ENCODE measurements at places on chromosomes 12 and 14.

GRCh38 chr14:34619471-34619870, 10.5 kb downstream of the SNX6 start:
- no peak for DNase-seq

DNA sequence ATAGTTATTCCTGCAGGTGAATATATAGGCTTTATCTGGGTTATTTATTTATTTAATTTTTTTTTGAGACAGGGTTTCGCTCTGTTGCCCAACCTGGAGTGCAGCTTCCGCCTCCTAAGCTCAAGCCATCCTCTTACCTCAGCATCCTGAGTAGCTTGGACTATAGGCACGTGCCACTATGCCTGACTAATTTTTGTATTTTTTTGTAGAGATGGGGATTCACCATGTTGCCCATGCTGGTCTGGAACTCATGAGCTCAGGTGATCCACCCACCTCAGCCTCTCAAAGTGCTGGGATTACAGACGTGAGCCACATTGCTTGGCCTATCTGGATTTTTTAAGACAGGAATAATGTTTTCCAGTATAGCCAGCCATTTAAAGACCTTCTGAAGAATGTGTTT, 2.0 kb downstream of the RAN start:
- no peak for DNase-seq

- no peak for DNase-seq
These were observed at the start of gene CPNE8 for GRCh38 chr12:38905480-38906351. TSS of gene CPNE8 (minus strand) at chr12:38905591. CDS start at chr12:38905534, 57 bp downstream.

DNA sequence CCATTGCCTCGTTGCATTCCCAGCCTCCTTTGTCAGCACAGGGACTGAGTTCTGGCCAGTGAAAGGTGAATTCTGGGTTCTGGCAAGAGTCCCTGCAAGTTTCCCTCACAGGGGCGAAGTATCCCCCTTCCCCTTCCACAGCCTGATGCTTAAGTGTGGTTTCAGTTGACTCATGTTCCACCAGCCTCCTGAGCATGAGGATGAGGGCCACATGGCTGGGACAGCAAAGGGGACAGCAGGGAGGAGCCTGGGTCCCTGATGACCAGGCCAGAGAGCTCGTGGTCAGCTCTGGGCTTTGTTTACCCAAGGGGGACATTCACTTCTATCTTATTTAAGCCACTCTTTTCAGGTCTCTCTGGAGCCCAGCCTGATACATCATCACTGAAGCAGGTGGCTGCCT, 36.5 kb downstream of the CACNA2D4 start:
- DNase-seq = no peak

DNA sequence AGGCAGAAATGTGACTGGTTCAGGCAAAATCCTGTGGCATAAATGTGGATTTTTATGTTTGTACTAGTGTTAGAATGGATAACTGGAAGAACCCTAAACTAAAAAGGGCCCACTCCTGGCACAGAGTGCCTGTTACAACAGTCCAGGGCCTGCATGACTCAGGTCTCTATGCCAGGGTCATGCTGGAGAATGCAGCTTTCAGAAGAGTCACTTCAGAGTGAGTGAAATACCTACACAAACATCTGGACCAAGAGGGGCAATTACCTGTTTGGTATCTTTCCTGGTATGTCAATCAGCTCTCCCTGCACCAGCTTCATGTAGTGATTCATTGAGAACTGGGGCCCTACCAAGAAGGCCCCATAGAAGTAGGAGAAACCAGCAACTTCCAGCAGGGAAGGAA, 10.0 kb downstream of the EMG1 start:
- no peak for DNase-seq

GRCh38 chr14:89184952-89185351, 232.1 kb downstream of the FOXN3 start:
- peak; percentile 55 for DNase-seq

DNA sequence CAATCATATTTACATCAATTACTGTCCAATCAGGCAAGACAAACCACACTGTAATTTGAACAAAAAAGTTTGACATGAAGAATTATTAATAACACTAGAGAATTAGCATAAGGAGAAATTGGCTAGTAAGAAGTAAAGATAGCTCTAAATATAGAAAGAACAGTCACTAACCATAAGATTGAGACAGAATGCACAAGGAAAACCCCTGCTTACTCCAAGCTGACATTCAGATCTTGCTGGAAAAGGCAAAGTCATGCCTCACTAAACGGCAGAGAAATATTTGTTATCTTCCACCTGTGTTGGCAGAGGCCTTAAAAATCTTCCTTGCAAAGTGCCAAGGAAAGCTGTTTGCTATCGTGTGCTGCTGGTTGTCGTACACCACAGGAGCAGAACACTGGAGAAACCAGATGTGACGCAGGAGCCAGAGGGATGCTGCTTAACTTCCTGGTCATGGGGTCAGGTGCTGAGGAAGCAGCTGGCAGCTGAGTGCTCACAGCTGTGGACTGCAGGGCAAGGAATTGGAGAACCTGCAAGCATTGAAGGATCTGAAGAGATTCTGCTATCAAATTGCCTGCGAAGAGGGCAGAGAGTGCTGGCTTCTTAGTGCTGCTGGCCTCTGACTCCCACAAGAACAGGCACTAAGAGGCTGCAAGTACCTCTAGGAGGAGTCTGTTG, 1323.3 kb downstream of the LRFN5 start:
- DNase-seq = no peak

DNA sequence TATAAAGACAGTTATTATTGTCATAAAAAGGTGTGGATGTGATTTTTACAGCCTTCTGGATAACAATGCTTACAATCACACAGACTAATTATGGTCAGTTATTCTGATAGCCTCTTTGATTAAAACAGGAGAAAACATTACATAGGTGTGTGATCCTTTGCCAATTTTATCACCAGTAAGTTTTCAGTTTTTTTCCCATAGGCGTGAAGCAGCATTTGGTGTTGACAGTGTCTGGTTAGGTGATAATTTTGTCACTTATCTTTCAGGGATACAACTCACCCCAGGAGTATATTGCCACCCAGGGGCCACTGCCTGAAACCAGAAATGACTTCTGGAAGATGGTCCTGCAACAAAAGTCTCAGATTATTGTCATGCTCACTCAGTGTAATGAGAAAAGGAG, 208.8 kb downstream of the EPS8 start:
- DNase-seq = no peak

DNA sequence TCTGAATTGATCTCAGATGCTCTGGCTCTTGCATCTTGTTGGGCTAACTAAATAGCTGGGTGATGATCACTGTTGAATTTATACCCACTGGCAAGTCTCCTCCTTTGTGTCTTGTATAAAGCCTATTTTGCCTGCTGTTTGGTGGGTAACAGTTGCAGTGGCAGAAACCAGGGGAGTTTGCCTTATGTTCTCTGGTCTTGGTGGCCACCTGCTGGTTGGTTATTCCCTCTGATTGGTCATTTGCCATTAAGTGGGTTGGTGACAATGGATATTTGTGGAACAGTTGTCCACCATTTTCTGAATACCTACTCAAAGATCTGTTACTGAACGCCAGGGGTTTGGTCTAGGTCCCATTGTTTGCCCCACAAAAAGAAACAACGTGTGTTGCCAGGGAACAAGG, 52.1 kb downstream of the AVPR1A start:
- no peak for DNase-seq

DNA sequence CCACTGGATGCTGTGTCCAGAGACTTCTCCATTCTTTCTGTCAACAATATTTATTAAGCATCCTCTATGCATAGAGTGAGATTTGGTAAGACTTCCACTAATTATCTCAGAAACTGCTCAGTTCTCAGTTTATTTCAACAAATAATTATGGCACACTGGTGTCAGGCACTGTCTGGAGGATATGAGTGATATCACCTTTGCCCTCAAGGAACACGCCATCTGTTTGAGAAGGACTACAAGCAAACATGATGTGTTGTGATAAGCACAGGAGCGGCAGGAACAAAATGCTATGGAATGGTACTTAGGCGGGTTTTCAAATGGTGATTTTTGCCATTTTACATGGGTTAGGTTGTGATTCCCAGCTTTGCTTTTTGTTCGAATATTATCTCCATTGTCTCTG, 229.2 kb downstream of the DPF3 start:
- DNase-seq = no peak

DNA sequence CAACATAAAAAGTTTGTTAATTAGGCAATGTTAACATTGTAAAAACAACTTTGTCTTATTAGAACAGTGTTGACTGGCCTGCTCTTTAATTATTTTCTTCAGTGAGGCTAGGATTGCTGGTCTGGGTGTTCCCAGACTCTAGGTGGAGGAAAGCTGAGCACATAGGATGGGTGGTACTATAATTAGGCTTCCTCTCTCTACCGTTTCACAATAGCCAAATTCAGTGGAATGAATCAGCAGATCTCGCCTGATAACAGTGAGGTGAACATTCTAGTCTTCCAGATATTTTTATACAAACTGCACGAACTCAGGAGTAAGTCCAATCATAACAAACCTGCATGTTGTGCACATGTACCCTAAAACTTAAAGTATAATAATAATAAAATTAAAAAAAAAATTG, 11.9 kb downstream of the PTGDR start:
- DNase-seq = no peak

DNA sequence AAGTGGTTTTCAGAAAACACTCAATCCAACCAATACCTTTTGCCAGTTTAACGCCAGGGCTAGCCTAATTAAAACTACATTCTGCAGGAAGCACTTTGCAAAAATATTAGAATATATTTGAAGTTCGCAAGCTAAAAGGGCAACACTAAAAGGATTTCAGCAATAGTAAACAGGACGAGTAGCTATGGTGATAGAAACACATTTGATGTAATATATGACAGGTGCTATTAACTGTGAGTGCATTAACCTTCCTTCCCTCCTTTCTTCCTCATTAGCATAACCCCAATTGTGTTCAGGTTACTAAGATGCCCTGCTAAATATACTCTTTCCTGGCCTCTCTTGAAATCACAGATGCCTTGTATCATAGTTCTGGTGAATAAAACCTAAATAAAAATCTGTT, 85.6 kb upstream of the TMCC3 start:
- no peak for DNase-seq

DNA sequence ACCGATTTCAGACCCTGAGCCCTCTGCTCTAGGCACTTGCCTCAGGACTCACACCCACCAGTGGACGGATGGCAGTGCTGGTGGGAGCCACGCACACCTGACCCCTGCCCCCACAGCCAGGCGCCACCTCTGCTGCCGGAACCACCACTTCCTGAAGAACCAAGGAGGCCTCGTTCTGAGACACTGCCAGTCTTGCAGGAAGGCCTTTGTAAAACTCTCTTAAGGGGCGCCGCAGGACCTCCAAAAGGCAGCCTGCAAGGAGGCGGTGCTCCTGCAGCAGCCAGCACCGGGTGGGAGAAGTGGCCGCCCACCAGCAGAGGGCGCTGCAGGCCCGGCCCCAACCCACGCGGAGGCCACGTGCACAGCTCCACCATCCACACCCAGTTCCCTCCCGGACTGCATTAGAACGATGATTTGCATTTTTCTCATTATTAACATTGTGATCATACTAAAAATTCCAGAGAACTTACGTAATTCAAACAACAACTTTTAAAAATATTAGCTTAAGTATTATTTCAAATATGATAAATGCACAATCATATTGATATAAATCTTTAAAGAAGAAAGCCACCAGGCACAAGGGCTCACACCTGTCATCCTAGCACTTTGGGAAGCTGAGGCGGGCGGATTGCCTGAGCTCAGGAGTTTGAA, 12.8 kb downstream of the STX2 start:
- no peak for DNase-seq

GRCh38 chr14:99744873-99745224, 48.4 kb upstream of the EML1 start:
- no peak for DNase-seq

DNA sequence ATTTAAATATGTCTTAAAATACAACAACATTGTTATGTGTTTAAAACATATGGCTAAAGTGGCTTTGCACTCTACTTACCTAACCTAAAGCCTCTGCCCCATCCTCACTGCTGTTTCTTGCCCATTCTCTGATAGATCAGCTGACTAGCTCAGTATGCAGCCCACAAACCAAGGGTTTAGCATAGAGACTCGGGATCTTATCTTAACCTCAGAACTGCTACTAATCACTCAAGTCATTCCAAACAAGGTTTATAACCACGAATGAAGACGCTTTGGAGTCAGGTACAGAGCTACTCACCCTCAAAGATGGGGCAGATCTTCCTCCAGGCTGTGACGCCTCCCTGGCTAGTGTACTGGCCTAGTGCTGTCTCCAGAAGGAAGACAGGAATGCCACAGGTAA, 19.3 kb downstream of the SLC6A13 start:
- no peak for DNase-seq

DNA sequence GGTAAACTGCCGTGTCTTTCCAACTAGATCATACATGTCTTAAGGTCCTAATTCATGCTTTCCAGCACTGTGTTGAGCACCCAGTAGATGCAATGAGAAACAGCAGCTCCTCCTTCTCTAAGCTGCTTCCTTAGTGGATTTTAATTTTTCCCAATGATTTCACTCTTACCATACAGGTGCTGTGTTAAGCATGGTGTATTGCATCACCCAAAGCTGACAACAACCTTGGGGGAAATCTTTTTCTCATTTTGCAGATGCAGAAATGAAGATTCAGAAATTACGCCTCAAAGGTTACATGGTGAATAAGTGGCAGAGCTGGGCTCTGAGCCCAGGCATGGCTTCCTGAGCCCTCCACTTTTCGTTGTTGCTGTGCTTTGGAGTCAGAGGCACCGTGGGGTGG, 75.6 kb downstream of the NEDD1 start:
- no peak for DNase-seq

- DNase-seq = no peak
These were observed 65.1 kb upstream of the SRSF5 start for GRCh38 chr14:69701857-69702256.

DNA sequence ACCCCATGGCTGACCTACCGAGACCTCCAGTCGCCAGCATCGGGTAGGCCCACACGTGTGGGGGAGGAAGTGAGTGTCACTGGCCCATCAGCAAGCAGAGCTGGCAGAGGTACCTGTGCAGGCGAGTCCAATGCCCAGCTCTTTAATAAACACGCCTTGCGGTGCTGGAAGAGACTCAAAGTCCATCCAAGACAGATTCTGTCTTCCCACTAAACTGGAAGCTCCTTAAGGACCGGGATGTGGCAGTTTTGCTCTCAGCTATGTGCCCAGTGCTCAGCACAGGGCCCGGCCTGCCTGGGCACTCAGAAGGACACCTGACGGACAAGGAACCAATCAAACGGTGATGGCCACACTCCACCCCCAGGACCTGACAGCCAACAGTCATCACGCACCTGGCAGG, 65.0 kb downstream of the ITPK1 start:
- DNase-seq = no peak

DNA sequence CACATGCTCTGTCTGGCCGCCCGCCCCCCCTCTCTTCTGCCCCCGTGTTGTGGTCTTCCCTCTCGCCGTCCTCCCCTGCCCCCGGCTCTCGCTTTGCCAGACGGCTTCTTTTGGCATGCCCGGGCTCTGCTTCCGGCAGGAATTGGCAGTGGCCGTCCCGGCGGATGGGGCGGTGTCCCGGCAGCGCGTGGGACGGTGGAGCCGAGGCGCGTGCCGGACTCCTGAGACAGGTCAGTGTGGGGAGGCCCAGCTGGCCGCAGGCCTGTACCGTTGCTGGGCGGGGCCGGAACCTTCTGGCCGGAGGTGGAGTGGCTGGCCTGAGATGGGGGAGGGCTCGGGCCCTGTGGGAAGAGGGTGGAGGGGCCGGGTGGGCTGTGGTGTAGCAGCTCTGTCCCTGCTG, 17.1 kb downstream of the KIF26A start:
- no peak for DNase-seq

GRCh38 chr12:111354511-111354910, 14.4 kb downstream of the PHETA1 start:
- DNase-seq = no peak

GRCh38 chr12:126608607-126609175, 1543.5 kb downstream of the AACS start:
- DNase-seq = no peak
